ENCODE measurements at places on chromosomes 11 and 22. TPM values are rescaled to one million over a fixed set of nuclear protein-coding genes. Genes with fewer than 3 reads are reported as not detected.

DNA sequence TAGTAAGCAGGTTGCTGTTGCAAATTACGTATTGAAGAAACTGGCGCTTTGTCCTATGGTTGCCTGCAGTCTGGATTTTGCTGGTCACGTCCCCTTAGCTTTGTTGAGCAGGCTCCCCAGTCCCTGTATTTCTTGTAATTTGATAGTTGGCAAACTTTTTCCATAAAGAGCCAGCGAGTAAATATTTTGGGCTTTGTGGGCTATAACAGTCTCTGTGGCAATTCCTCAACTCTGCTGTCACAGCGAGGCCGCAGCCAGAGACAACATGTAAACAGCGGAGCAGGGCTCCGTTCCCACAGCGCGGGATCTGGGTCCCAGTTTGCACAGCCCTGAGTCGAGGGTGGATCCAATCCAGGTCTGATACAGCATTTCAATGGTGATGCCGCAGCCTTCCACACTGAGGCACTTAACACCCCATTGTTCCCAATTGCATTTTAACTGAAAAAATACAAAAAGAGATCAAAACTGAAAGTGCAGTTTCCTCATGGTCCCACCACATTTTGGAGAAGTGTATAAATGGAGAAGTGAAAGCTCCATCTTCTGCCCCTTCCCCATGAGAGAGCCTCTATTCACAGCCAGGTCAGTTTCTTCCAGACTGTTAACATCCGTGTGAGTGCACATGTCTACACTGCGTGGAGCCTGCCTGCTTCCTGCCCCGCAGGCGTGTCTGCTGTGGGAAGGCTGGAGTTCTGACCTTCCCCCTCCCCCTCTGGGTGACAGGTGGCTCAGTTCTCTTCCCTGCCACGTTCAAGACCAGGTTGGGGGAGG, 89.1 kb downstream of the RPS6KA4 start:
- DNase-seq: no peak

DNA sequence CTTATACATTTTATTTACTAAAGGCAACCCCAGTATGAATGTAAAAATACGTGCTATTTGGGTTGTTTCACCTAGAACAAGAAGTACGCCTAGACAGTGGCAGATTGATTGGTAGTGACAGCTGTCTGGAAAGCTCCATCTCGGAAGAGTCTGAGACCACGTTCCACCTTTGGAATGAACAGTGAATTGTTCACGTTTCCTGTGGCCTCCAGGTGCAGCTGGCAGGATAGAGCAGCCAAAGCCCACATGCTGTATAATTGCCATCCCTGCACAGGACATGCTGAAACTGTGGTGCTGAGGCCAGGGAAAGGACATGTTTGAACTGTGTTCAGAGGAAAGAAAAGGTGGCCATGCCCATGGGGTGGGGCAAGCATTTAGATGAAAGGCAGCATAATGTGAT, 218.7 kb upstream of the MTNR1B start:
- no peak for DNase-seq

GRCh38 chr11:69262918-69263735, 30.8 kb upstream of the MYEOV start:
- DNase-seq: no peak

BIK gene
- total RNA-seq: 10.0 TPM

- DNase-seq: peak; percentile 20
Observed at GRCh38 chr11:3109921-3110706, 52.9 kb upstream of the CARS1 start.

DNA sequence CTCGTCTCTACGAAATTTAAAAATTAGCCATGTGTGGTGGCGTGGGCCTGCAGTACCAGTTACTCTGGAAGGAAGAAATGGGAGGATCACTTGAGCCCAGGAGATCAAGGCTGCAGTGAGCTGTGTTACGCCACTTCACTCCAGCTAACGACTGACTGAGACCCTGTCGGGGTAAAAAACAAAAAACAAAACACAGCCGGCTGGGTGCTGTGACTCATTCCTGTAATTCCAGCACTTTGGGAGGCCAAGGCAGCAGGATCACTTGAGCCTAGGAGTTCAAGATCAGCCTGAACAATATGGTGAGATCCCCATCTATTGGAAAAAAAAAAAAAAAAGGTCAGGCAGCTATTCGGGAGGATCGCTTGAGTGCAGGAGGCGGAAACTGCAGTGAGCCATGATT, 2.4 kb downstream of the PAFAH1B2 start:
- no peak for DNase-seq

HEPN1 gene
- total RNA-seq: not detected

DNA sequence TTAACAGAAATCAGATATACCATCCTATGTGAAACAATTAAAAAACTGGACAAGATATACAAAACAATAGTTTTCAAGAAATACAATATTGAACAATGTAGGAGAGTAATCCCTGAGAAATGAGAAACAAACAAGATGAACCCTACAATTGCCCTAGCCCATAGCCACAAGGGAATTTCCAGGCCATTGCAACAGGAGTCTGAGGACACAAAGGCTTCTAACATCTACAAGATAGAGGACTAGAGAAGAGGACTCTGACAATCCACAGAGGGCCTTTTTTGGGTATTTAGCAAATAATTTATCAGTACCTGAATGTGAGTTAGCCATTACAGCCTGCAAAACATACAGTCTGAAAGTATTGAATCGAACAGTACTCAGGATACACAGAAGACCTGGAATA, 251.7 kb downstream of the GRM5 start:
- no peak for DNase-seq

DNA sequence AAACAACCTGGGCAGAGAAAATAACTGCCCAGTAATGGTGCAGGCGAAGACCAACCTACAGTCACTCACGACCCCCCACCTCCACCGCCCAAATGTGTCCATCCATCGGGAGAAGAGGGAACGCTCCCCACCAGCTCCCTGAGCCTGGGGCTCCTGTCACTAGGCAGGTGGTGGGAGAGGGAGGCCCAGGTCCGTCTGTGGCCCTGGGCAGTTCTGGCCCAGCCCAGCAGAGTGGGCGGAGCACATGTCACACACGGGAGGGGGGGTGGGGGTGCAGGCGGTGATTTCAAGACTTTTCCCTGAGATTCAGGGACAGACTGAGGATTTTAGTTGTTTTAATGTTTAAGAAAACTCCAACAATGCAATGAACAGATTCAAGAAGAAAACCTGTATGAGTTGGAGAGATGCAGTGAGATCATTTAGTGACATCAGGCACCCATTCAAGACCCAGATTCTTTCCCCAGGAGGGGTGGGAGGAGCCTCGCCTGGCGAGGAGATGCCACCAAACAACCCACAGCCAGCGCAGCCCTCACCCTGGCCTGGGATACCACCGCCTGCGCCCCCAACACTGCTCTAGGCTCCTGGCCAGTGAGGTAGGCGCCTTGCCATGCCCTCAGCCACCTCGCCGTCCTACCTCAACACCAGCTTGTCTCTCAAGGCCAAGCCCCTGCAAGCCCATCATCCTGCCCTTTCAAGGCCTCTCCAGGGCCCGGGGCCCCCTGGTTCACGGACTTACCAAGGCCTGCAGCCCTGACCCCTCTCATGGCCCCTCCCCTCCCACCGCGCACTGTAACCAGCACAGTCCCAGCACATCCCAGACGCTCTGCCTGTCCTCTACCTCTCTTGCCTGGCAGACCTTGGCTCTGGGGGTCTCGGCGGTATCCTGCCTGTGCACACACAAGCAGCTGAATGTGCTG, 36.8 kb downstream of the TBX1 start:
- no peak for DNase-seq

- no peak for DNase-seq
Observed at GRCh38 chr22:22948651-22949571, 61.3 kb downstream of the IGLL5 start.

C1QTNF6 gene
- 0.96 TPM for total RNA-seq

- no peak for DNase-seq
Observed at GRCh38 chr11:111518668-111519067, 4.1 kb downstream of the HOATZ start.

- no peak for DNase-seq
Observed at GRCh38 chr11:67422891-67423290, 5.4 kb upstream of the RPS6KB2 start.

DNA sequence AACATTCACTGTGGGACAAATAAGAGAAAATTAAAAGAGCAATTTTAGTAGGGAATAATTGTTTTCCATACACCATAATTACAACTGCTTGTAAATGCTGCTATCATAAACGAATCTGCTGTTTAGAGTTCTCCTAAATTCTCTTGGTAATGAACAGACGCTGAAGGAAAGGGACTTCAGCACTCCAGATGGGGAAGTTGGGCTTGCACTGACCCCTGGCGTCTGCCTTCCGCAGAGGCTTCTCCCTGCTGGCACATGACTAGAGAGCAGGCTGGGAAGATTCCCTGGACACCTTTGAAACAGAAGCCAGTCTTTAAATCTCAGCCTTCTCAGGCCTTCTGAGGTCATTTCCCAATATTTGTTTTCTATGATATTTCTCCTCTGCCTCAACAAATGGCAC, 84.1 kb downstream of the NXPE2 start:
- DNase-seq: no peak

DNA sequence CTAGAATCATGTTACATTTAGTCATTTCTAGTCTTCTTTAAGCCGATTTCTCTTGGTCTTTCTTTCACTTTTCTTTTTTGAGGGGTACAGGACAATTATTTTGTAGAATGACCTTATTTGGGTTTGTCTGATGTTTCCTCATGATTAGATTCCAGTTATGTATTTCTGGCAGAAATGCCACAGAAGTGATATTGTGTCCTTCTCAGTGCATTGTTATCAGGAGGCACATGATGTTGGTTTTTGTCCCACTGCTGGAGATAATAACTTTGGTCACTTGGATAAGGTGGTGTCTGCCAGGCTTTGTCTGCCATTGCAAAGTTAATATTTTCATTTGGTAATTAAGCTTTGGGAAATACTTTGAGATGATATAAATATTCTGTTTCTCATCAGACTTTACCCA, 100.3 kb downstream of the RRM1 start:
- DNase-seq: no peak

- peak; percentile 52 for DNase-seq
Observed at GRCh38 chr11:117950301-117950700, 21.1 kb upstream of the TMPRSS13 start.

DNA sequence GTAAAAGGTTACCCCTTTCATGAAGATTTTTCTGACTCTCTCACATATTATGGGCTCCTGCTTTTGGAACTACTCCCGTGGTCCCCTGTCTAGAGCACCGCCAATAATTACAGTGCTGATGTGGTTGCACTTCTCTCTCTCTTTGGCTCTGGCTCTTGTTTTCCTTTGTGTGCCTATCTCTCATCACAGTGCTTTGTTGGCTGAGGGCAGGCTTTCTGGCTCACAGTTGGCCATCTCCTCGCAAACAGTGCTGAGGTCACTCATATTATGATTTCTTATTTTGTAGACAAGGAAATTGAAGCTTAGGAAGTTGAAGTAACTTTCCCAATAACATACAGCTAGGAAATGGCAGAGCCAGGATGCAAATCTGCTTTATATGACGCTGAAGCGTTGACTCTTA, 192.5 kb downstream of the DDX10 start:
- DNase-seq: no peak

DNA sequence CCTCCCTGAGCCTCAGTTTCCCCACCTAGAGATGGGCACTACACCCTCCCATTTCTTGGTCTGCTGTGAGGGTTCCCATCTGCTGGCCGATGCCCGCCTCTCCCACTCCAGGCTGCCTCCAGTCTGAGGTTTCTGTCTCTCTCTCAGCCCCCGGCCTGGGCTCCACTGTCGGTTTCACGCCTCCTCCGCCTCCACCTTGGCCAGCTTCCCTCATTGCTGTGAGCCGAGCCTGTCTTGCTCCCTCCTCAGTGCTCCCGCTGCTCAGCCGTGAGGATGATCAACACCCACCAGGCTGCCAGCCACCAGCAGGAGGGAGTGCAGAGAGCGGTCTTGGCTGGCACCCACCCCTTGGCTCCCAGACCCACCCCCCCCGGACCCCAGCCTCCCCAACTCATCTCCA, 61.0 kb downstream of the CYTH4 start:
- no peak for DNase-seq

- no peak for DNase-seq
Observed at GRCh38 chr11:27596388-27596787, 89.8 kb upstream of the LIN7C start.

CXCR5 gene
- 17.6 TPM for total RNA-seq

- no peak for DNase-seq
Observed at GRCh38 chr11:95688501-95689222, 100.9 kb downstream of the FAM76B start.

DNA sequence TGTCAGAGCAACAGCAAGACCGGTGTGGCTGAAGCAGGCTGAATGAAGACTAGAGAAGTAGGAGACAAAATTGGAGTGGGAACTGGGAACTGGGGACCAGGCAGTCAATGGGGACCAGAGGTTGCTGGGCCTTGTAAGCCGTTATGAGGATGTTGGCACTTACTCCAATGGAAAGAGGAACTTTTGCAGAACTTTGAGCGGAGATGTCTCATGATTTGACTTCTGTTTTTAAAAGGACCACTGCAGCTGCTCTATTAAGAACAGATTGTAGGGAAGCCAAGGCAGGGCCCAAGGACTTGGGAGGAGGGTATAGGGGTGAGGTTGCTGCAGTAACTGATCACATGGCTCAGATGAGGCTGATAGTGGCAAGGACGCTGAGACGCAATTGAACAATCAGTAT, 34.2 kb downstream of the IL18 start:
- no peak for DNase-seq

- no peak for DNase-seq
Observed at GRCh38 chr11:127066401-127067090, 66.0 kb upstream of the KIRREL3 start.

- DNase-seq: no peak
Observed at GRCh38 chr11:75814363-75814676, 690 bp upstream of the UVRAG start.

KRTAP5-10 gene
- total RNA-seq: not detected

- no peak for DNase-seq
Observed at GRCh38 chr11:86795949-86796348, 4.4 kb upstream of the PRSS23 start.

DNAJB7 gene
- not detected for total RNA-seq

DNA sequence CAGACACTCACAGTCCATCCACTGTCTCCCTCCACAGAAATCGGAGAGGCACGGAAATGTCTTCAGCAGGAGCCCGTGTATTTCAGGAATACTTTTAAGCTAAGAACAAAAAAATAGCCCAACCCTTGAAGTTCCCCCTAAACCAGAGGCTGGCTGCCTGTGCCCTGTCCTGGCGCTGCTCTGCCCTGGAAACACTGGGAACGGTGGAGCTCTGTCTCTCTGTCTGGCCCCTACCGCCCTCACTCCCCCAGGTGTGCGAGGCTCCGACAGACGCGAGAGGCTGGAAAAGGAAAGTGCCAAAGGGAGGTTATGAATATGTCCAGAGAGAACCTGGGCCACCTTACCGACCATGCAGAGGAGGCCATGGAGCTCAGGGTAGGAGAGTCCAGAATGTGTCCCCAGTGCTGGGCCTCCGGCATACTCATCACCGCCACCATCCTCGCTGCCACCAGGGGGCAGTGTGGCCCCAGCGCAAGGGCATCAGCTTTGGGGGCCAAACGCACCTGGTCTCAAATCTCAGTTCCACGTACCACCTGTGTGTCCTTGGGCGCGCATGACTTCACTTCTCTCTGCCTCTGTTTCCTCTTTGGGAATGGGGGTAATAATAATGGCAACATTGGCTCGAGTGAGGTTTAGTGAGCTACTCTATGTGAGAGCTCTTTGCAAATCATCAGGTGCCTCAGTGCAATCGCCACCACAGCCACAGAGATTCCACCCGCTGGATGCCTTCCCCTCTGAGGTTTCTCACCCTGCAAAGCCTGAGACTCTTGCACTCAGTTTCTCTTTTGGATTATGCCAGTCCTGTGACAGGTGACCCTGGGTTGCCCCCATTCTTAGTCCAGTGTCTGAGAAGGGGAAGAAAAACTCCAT, 10.4 kb upstream of the SLCO2B1 start:
- peak; percentile 80 for DNase-seq

CSNK2A3 gene
- 1.1 TPM for total RNA-seq

- DNase-seq: no peak
Observed at GRCh38 chr22:36839356-36840073, 21.3 kb upstream of the NCF4 start.

- DNase-seq: no peak
Observed at GRCh38 chr11:76077575-76078150, 128.6 kb downstream of the WNT11 start.
